Stimulated activated CD4-positive, alpha-beta T cell treated with anti-CD3 and anti-CD28 coated beads, TNF-alpha, amount 100 ng/mL, for 24 hours (primary cell): ENCODE measurements at places on chromosomes 6 and 20.

DNA sequence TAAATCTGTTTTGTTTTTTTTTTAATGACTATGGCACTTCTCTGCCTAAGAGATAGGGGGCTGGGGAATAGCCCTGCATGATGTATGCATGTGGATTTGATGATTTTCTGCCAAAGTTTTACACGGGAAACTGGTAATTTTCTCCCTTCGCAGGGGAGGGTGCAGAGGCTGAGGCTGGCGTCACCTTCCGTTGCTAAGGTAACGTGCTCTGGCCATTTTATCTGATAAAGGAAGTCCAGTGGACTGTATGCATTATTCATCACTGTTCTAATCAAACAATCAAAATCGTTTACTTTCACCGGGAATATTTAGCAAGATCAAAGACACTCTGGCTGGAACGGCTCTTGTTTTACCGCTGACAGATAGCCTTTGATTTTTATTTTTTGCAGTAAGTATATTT, 789 bp downstream of the PHACTR1 start:
- no peak for DNase-seq

GRCh38 chr20:38685853-38686473, 38.3 kb upstream of the SLC32A1 start:
- DNase-seq: peak; percentile 32

GRCh38 chr20:51036827-51037531, 14.1 kb upstream of the KCNG1 start:
- no peak for DNase-seq

DNA sequence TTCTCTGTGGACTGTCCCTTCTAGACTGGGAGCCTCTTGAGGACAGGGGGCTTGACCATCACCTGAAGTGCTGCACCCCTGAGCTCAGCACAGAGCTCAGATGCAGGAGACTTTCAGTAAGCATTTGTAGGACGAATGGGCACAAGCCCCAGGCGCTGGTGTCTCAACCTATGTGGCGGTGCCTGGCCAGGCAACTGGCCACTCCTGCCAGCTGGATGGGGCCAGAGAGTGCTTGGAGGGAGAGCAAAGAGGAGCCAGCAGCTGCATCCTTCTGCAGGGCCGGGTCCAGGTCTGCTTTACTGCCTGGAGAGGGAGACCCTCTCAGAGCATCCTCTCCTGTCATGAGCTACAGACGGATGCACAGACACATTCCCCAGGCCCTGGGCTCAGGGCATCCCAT, 4.5 kb downstream of the PHACTR3 start:
- DNase-seq: no peak

DNA sequence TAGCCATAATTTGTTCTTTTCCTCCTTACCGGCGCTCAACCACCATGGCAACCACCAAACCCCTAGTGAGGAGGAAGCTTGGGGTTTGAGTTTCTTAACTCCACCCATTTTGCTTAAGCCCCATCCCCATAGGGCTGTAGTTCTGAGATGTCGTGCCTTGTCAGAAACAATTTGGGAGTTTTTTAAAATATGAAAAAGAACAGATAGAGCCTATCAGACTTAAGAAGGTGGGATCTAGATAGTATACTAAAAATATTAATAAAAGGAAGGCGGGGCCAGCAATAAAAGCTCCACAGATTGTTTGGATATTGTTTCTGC, 5.6 kb downstream of the BRD2 start:
- DNase-seq: no peak

- DNase-seq: no peak
These were observed 142.7 kb upstream of the EXOC2 start for GRCh38 chr6:835476-836160.

- no peak for DNase-seq
These were observed 112.2 kb downstream of the ASCC3 start for GRCh38 chr6:100768816-100769351.

DNA sequence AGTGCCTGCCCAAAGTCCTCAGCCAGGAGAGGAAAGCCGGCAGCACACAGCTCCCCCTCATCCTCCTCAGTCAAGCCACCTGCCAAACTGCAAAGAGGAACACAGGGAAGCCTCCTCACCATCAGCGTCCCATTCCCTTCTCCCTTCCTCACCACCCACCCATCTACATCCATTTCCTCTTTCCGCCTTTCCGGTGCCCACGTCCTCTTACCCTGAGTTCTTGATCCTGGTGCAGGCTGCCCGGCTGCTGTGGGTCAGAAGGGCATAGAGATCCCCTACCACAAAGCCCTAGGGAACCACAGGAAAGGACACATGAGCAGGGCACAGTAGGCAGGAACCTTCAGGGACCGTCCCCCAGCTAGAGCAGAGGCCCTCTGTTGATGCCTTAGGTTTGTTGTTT, 6.0 kb downstream of the GNMT start:
- no peak for DNase-seq

GRCh38 chr20:60632391-60633262, 619.4 kb upstream of the CDH4 start:
- DNase-seq: no peak

DNA sequence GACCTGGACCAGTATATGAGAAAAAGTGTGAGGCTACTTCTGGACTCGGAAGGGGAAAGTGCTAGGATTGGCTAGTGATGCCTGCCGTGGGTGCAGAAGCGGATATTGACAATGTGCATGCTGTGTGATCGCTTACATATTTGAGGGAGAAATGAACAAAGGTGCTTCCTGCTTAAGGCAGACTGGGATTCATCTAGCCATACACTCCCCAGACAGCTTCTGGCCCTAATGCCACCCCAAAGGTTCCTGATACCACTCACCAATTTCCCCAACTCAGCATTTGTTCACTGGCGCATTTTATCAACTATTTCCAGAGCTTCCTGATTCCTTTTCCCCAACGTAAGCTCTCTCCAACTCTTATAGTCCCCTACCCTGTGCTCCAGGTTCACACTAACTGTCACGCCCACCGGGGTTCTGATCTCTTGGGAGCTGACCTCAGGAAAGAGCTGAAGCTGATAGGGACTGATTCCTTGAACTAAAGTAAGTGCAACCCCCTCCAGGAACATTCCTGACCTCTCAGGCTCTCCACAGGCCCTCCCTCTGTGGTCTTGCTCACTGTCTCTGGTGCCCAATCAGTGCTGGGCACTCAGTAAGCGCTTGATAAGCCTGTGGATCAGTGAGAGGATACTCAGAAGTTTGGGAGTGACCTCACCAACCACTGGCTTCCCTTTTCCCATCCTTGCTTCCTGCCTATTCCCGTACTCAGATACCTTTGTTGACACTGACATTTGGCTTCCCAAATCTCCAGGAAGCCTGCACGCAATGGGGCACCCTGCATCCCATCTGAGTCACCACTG, 73.3 kb downstream of the MRPL14 start:
- no peak for DNase-seq

DNA sequence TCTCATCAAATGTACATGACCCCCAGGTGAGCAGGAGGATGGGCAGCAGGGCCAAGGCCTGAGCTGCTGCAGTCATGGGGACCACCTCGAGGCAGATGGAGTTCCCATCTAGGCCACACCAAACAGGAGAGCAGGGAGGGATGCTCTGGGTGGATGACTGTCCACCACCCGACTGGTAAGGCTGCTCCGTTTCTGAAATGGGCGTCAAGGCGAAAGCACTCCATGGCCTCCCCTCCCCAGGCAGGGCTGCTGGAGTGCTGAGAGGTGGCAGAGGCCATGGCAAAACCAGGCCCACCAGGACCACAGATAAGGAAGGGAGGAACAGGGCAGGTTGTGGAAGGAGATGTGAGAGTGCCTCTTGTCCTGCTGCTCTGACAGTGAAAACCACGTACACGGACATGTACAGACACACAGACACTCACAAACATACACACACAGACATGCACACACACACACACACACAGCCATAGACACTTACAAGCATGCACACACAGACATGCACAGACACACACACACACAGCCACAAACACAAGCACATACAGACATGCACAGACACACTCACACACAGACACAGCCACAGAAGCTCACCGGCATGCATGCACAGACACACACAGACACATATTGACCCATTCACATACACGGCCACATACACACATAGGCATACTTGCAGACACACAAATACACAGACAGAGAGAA, 93.2 kb downstream of the PSMG4 start:
- no peak for DNase-seq
